NCI-H226 (cell line): ENCODE measurements at places on chromosomes 4 and X.

DNA sequence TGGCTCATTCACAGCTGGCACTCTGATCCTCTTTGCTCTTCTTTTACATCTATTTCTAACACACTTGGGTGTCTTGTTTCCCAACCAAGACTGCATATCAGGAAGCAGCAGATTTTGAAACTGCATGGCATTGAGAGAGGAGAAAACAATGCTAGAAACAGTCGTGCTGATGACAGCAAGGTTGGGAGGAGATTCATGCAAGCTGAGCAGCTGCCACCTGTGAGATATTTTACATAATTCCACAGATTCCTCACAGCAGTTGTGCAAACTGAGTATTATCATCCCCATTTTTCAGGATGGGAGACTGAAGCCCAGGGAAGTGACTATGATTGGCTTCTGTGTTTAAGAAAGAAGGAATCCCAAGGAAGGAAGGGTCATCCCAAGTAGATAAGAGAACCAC lies 105.0 kb downstream of the SLC2A9 start:
- DNase-seq, result no peak

DNA sequence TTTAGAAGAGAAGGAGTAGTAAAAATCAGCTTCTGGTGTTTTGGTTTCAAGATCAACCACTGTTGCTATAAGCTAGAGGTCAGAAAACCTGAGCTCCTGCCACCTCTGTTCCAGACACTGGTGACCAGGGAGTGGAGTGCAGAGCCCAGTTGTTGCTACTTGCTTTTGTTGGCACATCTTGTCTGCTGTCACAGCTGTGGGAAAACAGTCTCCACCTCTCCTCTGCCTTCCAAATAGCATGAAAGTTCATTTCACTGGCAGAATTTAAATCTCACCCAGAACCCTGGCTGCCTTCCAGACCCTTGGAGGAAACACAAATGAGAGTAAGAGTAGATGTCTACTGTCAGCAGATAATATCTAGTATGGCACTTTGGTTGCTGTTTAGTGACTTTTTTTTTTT lies 297.5 kb upstream of the KLF3 start:
- no peak for DNase-seq

GRCh38 chr4:154877110-154877760 lies 96.2 kb downstream of the RBM46 start:
- DNase-seq, result no peak

- DNase-seq, result no peak
These were observed 69.2 kb upstream of the ADRA2C start for GRCh38 chr4:3697033-3697432.

DNA sequence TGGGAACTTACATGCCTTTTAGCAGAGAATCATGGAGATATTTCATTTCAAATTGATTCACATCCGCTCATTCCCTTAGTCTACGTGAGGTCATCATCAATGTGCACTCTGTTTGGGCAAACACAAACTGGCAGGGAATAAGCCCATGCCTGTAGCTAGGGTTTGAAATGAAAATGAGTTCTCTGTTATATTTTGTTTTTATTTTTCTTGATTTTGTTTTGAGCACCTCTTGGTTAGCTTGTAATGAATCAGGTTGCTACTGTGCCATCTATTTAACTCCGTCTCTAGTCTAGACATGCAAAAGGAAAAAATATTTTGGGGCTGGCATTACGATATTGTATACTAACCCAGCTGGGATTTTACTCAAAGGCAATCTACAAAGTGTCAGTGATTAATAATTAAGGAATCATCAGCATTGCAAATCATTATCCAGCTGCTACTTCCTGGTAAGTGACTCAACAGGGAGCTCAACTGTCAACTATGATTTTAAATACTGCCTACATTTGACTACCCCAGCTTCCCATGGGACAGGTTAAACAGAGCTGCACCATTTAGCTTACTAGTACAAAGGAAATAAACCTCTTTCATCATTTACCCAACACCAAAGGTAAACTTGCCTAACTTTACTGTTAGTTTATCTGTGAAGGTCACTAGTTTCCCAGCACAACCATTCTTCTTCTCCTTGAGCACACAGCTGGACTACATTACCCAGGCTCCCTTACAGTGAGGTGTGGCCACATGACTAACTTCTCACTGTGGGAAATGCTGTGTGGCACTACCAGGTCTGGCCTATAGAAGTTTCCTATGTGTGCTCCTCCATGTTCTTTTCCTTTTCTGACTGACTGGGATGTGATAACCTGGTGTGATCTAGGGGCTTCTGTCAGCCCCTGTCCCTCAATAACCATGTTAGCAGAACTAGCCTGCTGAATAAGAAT lies 21.2 kb upstream of the TRPC5OS start:
- DNase-seq, result no peak

- DNase-seq, result no peak
These were observed at the start of gene SLC2A9 for GRCh38 chr4:10020871-10021652. Gene SLC2A9 (minus strand): TSS chr4:10021497. CDS start chr4:10021429, 68 bp downstream.

- DNase-seq, result no peak
These were observed 150.3 kb downstream of the RELL1 start for GRCh38 chr4:37535872-37536271.

- DNase-seq, result peak; percentile 8
These were observed 649.6 kb upstream of the NDST4 start for GRCh38 chr4:115763051-115763450.

DNA sequence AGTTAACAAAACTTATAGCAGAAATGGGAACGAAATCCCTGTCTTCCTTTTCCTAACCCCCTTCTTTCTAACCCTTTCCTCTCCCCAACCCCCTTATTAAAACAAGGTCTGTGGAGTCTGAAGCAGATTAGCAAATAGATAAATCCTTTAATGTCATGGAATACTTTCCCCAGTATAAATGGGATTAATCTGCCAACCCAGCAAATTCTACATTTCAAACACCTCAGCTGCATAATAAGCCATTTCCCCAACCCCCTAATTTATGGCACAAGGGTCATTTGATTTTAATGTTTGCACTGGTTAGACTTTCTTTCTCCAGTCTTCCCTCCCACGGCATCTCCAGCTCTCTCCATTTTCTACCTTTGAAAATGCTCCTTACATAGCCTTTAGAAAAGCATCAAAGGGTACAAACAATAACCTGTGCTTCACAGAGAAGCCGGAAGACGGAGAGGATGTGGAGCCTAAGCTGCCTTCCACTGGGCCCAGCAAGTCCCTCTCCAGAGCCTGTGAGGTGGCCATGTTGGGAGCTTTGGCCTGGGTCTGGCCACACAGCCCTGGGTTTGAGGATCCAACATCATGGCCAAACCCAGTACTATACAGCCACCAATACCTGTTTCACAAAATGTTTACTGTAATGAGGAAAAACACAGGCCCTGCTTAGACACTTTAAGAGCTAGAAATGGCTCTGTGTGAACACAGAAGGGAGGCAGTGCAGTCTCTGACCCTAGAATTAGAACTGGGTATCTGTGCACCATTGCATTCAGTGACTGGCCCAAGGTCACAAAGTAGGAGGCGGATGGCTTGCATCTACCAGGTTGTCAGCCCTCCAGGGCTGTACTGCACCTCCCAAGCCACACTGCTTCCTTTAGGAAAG lies 56.9 kb upstream of the SPRY1 start:
- DNase-seq, result no peak

DNA sequence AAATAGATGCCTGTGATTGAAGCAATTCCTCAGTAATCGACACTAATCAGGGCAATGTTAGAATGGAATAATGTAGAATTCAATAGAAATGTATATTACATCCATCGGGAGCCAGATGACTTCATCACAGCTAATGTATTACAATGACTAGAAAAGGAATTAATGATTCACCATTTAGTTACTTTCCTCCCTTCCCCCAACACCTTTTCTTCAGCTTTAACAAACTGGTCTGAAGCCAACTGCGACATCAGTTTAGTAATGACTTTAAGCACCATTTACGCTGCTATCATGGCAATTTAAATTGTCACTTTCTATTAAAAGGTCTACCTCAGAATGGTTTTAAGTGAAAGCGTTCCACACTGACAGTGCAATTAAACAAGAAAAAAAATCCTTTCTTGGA lies 45.1 kb downstream of the SUPT20HL2 start:
- no peak for DNase-seq

DNA sequence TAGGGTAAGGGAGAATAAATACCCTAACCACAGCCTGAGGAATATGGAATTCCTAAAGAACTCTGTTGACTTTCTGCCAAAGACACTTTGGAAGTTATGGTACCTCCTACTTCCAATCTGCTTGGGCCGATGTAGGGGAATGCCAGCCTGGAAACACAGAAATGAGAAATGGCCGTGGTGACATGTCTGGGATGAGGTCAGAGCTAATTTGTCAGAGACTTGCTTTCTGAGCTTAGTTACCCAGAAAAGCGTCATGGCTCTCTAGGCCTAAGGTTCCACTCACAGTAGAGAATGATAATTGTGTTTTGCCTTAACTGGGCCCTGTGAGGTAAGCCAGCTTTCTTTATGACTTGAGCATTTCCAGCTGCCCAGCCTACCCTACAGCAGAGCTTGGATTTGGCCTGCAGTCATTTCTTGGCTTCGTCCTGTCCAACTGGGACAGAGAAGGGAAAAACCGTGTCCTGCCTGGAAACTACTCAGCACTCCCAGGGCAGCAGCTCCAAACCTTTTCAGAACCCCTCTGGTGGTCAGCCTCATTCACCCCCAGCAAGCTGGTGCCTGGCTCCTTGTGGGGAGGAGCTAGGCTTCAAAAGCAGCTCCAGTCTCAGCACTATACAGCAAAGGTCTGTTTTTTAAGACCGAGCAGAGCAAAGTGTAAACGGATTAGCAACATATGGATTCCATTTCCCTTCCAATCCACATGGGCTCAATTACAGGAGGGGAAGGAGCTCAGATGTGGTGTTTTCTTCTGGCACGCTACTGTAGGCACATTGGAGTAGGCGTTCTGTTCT lies 92.3 kb downstream of the RLIM start:
- peak; percentile 51 for DNase-seq

DNA sequence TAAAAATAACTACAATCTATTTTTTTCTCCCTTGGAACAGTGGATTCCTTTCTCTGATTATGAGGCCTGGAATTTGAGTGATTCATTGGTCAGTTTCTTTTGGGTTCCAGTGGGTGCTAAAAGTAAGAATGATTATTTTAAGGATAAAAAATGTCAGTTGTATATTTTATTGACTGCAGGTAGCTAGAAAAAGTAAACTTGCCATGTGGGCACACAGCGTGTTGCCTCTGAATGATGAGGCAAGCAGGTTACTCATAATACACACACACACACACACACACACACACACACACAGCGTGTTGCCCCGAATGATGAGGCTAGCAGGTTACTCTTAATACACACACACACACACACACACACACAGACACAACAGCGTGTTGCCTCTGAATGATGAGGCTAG lies 13.8 kb downstream of the GALNT7 start:
- peak; percentile 89 for DNase-seq

DNA sequence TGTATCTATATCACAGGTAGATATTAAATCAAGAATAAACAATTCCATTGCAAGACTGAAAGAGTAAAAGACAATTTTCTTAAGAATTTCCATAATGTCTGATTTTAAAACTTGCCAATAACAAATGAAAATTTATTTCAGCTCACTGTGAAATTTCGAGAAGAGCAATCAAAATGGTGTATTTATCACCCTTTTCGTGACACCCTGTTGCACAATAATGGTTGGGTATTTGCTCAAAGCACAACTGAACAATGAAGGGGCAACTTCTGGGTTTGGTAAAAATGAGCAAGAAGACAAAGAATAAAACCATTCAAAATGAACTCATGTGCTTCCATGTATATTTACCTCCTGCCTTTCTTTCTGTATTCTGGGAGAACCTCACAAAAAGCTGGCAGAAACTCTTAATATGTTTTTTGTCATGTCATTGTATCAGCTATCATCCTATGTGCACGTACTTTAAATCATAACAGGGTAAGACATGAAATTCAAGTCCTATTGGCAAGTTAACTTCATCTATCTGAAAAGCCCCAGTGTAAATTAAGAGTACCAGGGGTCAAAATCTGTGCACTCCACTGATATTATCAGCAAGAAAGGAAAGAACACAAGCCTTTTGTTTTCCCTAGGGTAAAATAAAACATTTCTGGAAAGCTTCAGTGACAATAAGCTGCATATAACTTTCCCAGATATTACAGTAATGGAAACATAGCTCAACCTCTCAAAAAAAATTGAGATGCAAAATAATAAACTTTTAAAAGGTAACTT lies 126.9 kb upstream of the CBR4 start:
- DNase-seq, result no peak

DNA sequence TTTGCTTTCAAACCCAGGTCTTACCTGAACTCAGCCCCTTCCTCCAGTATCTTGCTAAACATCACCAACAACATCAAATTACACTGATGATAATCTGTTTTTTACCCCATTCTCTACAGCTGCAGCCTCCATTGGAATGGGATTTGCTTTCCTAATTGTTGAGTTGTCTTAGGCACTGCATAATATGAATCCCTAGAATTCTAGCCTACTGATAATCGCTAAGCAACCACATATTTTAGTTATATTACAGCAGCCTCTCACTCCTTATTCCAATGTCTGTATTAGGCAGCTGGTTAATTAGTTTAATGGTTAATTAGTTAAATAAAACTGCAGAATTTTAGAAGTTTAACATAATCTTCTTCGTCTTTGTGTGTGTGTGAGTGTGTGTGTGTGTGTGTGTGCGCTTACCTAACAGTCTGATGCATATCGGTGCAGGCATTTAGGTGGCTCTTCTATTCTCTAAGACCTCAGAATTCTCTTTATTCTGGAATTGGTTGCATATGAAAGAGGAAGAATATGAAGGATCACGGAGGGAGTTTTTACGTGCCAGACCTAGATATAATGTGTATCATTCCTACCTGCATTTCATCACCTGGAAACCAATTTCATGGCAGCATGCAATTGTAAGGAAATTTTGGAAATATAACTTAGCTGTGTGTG lies 5.3 kb upstream of the COMMD8 start:
- peak; percentile 67 for DNase-seq

GRCh38 chr4:155974996-155975395 lies 21.3 kb upstream of the CTSO start:
- no peak for DNase-seq

DNA sequence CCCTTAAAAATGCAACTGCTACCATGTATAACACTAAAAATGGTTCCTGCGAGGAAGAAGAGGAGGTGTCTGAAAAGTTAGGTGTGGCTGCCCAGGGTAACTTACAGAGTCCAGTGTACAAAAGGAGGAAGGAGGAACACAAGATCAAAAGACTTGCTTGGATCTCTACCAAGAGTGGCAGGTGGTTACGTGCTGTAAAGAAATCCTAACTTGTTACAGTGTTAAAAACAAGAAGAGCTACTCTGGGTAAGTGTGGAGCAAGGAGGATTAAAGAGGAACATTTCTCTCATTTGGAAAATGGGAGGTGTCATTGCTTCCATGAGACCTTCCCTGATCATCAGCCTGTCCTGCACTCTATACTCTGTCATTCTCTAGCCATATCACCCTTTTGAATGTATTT lies 242.0 kb downstream of the PTTG2 start:
- no peak for DNase-seq

- no peak for DNase-seq
These were observed 83.5 kb upstream of the AFF2 start for GRCh38 chrX:148416931-148417330.

- no peak for DNase-seq
These were observed 33.6 kb upstream of the MAP3K15 start for GRCh38 chrX:19548934-19549333.
